ENCODE measurements at places on chromosomes 2 and 18.

GRCh38 chr2:111708476-111709180 is 175.4 kb downstream of the ANAPC1 start:
- H3K36me3 ChIP-seq = no peaks in the 10 kb centered on the region
- H3K27ac ChIP-seq = no peak overlapping the region
- H3K27me3 ChIP-seq = no peaks in the 10 kb centered on the region
- H3K4me3 ChIP-seq = no peak overlapping the region

DNA sequence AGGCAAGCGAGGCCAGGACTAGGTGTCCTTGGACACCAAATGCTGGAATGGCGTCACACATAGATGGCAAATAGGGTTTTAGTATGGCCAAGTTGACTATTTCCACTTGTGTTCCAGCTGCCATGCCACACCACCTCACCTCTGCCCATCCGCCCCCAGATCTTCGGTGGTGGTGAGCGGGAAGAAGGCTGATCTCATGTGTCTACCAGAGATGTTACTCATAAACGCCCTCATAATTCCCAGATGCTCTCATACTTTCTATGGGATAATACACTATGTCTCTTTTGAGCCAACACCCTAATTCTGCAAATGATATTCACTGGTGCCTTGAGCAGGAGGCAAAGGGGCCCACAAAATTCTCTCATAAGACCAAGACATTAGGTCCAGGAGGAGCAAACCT is 281.1 kb upstream of the FN1 start:
- H3K27me3 ChIP-seq = no peaks in the 10 kb centered on the region
- H3K4me3 ChIP-seq = no peak overlapping the region
- peak overlapping the region; percentile 68 for H3K27ac ChIP-seq
- H3K4me1 ChIP-seq = peaks cover 36% of the 10 kb centered on the region
- H3K36me3 ChIP-seq = no peaks in the 10 kb centered on the region
- no peak for DNase-seq

DNA sequence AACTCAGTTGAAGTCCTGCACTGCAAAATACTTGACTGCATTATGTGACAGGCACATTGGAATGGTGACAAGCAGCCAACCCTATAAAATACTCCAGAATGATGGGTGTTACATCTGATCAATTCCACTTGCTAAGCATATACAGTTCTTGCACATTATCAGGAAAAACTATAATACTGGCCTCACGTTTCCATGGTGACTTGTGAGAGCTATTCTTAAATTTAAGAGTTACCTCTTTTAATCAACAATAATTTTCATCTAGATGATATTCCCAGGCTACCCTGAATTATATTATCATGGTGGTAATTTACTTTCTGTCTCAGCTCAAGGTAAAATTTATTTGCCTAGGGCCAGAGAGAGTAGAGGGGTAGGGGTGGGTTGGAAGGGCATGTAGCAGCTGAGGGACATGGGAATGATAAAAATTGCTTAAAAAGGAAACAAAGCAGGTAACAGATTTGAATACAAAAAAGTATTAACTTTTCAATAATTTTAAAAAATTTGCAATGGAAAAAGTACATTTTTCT is 132.3 kb upstream of the PGAP1 start:
- H3K36me3 ChIP-seq = peaks cover 10% of the 10 kb centered on the region
- H3K4me1 ChIP-seq = no peaks in the 10 kb centered on the region
- no peak overlapping the region for H3K27ac ChIP-seq
- no peak for DNase-seq

DNA sequence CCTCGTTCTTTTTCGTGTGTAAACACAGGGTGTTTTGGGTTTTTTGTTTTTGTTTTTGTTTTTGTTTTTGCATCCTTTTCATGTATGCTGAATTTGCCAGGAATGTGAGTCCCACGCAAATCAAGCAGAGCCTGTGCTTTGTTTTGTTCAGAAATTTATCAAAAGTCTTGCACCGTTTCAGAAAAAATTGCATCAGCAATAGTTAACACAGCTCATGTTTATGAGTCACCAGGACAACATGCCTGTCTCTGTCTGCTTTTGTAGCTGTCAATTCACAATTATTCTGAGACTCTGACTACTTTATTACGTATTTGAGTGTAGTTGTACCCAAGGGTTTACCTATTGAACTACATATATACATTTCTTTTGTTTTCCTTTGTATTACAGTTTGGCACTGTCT is 38.3 kb downstream of the MRPL44 start:
- no peak overlapping the region for H3K4me3 ChIP-seq
- DNase-seq = no peak
- no peaks in the 10 kb centered on the region for H3K36me3 ChIP-seq
- no peaks in the 10 kb centered on the region for H3K4me1 ChIP-seq

GRCh38 chr2:85720533-85720932 is 26.4 kb downstream of the GNLY start:
- DNase-seq = no peak
- H3K27ac ChIP-seq = no peak overlapping the region
- H3K4me3 ChIP-seq = no peak overlapping the region
- H3K4me1 ChIP-seq = no peaks in the 10 kb centered on the region

DNA sequence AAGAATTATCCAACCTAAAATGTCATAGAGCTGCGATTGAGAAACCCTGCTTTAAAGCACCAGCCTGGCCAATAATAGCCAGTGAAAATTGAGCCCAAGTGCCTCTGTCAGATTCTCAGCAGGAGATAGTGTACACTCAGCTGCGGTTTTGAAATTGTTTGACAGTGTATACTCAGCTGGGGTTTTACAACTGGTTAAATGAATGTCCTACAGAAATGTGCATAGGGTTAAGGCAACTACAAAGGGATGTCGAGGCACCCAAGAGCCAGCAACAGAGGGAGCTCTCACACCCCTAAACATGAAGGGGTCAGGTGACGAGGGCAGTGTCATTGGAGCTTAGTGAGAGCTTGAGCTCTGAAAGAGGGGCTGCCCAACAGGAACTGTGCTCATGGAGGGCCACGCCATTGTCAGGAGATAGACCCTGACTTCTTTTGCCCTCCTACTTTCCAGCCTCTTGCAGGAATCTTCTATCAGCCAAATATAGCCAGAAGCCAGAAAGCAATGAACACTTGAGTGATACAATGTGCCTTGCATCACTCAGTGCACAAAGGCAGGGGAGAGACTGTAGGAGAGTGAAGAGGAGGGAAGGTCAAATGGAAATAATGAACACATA is 15.1 kb downstream of the ACTG2 start:
- DNase-seq = no peak
- H3K27me3 ChIP-seq = no peaks in the 10 kb centered on the region
- peaks cover 63% of the 10 kb centered on the region for H3K36me3 ChIP-seq
- no peak overlapping the region for H3K4me3 ChIP-seq

DNA sequence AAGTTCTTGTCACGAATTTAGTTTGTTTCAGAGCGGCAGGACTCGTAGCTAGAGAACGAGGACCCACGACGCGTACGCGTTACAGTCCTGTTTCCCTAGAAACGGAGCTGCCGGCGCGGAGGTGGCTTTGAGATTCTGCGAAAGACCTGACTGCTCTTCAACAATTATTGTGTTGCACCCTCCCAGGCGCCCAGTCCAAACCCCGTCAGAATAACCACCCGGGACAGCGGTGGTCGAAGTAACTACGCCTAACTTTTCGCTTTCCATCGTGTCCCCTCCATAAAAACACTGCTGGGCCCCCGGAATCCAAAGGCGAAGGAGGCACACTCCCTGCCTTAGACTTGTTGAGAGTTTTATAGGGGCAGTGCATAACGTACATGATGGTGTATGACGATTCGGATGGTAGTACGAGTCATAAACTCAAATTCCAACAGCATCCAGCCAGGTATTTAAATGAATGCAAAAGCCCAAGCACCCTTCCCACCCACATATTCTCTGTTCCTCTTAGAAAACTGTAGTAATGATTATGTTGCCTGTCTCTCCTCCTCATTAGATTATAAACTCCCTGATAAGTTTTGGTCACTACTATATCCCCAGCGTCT is 651 bp upstream of the STAM2 start:
- peaks cover 14% of the 10 kb centered on the region for H3K4me1 ChIP-seq
- no peaks in the 10 kb centered on the region for H3K36me3 ChIP-seq
- H3K27me3 ChIP-seq = no peaks in the 10 kb centered on the region

DNA sequence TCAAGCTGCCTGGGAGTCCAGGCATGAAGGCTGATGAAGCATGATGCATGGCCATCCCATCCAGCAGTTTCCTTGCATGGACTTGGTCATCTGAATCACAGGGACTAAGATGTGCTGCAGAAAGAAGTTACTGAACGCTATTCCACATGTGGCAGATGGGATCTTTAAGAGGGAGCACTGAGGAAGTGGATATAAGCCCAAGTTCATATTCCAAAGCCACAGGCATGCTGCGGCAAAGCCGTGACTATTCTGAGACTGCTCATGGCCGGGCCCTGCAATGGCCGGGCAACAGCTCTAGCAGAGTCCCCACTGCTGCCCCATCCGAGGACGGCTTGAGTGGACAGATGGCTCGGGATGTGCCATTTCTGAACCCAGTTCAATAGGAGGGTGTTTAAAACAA is 61.5 kb downstream of the STPG4 start:
- H3K36me3 ChIP-seq = no peaks in the 10 kb centered on the region
- H3K4me1 ChIP-seq = no peaks in the 10 kb centered on the region
- H3K4me3 ChIP-seq = no peak overlapping the region
- H3K27ac ChIP-seq = no peak overlapping the region
